NCI-H2081 treated with DMSO at 0.1 percent for 48 hours (cell line): ENCODE measurements at places on chromosomes 11 and 22.

DNA sequence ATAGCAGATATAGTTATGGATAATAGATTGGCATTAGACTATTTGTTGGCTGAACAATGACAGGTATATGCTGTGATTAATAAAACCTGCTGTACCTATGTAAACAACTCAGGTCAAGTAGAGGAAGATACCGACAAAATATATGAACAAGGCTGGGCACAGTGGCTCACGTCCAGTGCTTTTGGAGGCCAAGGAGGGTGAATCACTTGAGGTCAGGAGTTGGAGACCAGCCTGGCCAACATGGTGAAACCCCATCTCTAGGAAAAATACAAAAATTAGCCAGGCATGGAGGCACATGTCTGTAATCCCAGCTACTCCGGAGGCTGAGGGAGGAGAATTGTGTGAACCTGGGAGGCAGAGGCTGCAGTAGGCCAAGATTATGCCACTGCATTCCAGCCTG, 14.0 kb upstream of the CHKA start:
- no peak for DNase-seq

- no peak for DNase-seq
Observed at GRCh38 chr22:45103756-45104155, 60.0 kb upstream of the NUP50 start.

GRCh38 chr11:76692956-76693355, 22.4 kb upstream of the LRRC32 start:
- DNase-seq = no peak

GRCh38 chr11:77074626-77075221, 8.0 kb downstream of the CAPN5 start:
- DNase-seq = no peak

GRCh38 chr22:28903729-28904128, 20.4 kb downstream of the ZNRF3 start:
- no peak for DNase-seq

GRCh38 chr11:69101115-69101791, 52.5 kb downstream of the TPCN2 start:
- no peak for DNase-seq

DNA sequence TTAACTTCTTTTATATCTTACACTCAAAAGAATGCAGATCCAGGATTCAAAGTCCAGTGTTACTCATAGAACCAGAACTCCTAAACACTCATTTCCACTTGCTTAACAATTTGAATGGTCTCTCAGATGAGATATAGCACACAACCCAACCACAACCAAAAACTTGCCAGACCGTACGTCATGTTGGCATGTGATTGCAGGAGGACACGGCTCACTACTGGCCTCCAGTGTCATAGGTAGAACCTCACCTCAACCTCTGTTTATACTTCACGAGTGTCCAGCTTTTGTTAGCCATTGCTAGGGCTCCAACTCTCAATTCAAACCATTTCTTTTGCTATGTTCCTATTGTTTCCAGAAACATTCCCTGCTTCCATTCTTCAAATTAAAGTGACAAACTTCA, 58.5 kb upstream of the PDGFD start:
- no peak for DNase-seq

- DNase-seq = no peak
Observed at GRCh38 chr11:100009728-100010127, 677.4 kb upstream of the ARHGAP42 start.

- no peak for DNase-seq
Observed at GRCh38 chr11:62186195-62186594, 3.8 kb upstream of the SCGB1D1 start.

DNA sequence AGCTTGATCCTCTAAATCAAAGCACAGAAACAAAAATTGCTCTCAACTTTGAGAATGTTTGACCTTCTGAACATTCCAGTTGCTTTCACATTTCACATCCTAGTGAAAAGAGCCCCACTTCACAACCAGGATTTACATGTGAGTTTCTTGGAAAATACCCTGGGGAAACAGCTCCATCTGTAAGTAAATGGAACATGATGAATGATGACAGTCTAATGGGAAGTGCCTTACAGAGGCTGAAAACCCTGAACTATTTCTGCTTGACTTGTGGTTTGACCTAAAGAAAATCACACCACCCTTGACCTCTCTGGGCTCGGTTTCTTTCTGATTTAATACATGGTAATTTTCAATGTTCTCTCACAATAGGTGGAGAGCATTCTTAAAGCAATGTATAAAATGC, 499.4 kb upstream of the API5 start:
- no peak for DNase-seq

GRCh38 chr11:67482275-67482826, 475 bp upstream of the AIP start:
- DNase-seq = no peak

- DNase-seq = no peak
Observed at GRCh38 chr11:59415111-59415510, 11.1 kb downstream of the OR5A2 start.

DNA sequence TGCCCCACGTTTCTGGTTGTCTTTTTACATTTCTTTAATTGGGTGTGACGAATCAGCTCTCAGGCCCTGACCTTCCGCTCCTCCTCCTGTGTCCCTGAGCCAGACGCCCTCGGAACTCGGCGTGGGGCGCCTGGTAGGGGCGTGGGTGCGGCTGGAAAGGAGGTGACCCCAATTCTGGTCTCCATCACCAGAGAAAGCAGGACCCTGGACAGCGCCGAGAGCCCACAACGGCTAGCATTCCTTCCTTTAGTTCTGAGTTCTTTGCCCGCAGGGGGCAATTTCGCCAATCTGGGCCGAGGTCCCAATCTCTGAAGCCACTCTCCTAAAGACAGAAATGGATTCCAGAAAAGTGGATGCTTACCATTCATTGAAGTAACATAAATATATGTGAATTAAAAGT, 11.7 kb upstream of the RBMXL2 start:
- DNase-seq = no peak

DNA sequence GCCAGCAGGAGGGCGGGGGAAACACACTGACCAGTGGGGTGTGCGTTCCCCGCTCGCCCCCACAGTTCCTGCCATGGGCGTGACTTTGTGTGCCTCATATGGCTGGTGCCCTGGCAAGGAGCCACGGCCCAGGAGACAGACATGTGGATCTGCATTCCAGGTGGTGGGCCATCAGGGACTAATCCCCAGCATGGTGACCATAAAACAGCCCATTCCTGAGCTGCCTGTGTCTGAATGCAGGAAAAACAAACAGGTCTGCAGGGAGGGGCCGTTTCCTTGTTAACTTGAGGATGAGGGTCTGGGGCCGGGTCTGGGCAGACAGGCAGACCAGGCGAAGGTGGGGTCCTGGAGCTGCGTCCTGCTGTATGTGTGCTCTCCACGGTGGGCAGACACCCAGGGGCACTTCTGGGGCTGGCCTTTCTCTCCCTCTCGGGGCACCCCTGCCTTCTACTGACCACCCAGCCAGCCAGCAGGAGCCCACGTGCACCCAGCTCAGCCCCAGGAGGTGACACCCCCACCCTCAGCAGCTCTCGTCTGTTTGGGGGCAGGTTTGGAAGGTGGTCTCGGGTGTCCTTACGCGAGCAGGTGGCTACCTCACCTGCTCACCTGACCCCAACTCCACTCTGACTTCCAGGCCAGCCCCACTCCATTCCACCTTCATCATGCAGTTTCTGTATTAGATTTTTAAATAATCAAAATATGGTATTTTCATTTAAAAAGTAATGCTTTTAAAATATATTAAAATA, 120.3 kb downstream of the KCNQ1OT1 start:
- no peak for DNase-seq

DNA sequence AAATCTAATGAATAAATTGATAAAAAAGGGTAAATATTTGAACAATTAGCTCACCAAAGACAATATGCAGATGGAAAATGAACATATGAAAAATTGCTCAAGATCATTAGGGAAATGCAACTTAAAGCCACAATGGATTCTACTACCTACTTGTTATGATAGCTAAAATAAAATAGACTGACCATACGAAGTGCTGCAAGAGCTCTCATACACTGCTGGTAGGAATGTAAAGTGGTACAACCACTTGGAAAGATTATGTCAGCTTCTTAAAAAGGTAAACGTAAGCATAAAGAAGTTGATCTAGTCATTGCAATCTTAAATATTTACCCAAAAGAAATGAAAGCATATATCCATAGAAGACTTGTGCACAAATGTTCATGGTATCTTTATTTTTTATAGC, 504.2 kb upstream of the ARHGAP42 start:
- DNase-seq = no peak

DNA sequence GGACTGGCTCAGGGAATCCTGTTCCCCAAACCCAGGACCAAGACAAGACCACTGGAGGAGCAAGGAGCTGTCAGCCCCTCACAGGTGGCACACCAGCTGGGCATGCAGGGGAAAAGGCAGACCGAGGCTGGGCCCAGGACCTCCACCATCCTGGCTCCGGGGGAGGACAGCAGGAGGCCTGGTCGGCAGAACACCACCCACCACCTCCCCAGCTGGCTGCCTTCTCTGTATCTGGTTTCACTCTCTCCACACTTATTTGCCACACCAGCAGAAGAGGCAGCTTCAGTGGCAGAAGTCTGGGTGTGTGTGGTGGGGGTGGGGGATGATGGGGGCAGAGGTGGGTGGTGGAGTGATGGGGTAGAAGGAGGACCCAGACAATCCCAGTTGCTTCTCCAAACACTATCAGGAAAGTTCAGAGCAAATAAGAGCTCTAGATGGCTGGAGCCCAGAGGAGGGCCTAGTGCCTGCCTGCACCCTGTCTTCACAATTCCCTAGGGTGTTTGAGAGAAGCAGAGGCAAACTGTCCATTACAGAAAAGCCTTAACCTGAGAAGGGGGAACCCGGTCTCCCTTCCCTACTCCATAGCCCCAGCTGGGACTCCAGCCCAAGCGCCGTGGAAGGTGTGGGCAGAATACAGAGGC, 51.9 kb upstream of the CDON start:
- no peak for DNase-seq

DNA sequence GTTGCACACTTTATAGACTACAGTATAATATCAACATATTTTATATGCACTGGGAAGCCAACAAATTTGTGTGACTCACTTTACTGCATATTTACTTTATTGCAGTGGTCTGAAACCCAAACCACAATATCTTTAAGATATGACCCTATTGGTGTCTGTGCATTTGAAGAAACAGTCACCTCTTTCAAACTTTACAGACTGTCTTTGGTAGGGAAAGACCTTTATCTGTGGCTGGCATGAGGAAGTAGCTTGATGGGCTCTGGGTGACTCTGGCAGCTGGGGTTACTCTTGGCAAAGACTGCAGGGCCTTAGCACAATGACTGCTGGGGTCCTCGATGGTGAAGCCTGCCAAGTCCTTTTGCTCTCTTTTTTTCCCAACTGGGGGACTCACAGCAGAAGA, 21.3 kb upstream of the ABTB2 start:
- DNase-seq = no peak

DNA sequence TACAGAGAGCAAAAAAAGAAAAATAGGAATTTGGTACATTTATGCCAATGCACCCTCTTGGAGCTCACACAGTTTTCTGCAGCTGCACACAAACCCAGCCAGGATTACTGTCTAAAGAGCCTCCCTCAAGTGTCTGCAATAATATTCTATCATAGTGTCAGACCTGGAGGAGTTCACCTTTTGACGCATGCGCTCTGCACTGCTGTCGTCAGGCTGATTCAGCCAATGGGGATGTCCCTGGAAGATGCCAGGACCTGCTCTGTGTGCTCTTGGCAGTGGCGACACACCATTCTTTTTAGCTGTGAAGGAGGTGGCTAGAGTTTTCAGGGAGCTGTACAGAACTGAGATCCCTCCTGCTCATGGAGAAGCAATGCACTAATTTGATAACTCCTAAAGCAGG, 249.0 kb upstream of the KIRREL3 start:
- DNase-seq = no peak

DNA sequence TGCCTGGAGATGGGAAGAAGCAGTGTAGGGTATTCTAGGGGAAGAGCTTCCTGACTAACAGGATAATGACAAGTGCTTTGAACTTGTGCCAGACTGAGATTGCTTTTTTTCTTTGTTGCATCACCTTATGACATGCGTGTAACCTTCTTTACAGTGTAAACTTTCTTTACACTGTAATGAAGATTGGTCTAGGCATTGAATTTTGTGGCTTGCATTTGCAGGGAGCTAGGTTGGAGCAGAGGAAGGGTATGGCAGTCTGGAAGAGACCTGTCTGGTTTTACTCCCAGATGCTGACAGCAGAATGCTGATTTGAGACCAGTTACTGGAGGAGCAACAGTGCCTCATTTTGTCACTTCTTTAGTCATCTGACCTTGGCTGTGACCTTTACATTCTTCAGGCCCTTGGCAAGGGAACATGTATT, 5.6 kb downstream of the DDB2 start:
- no peak for DNase-seq

GRCh38 chr22:42548597-42549330, 5.0 kb upstream of the SERHL2 start:
- DNase-seq = no peak

- DNase-seq = no peak
Observed at GRCh38 chr11:67266449-67267187, at the start of gene GRK2. Gene GRK2, plus strand, starts transcription at chr11:67266473. Its CDS starts 227 bp downstream, at chr11:67266700.

- no peak for DNase-seq
Observed at GRCh38 chr11:44659641-44660040, 67.1 kb upstream of the TSPAN18 start.

GRCh38 chr11:112613051-112613972, 347.9 kb upstream of the NCAM1 start:
- DNase-seq = no peak

DNA sequence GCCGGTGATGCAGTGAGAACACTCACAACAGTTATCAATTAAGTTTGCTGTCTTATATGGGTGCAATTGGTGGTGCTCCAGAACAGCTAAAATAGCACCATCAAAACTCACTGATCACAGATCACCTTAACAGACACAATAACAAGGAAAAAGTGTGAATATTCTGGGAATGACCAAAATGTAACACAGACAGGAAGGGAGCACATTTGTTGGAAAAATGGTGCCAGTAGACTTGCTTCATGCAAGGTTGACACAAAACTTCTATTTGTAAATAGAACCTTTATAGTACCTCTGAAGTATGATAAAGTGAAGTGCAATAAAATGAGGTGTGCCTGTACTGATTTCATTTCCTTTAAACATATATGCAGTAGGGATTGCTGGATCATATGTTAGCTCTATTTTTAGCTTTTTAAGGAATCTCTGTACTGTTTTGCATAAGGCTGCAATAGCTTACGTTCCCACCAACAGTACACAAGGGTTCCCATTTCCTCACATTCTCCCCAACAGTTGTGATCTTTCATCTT, 56.7 kb upstream of the GLYATL1B start:
- no peak for DNase-seq
